ENCODE measurements at places on chromosomes 6 and 20.

GRCh38 chr6:166655713-166656229 lies 28.7 kb upstream of the RPS6KA2 start:
- no peak for DNase-seq

GRCh38 chr6:13680448-13680968 lies 31.1 kb downstream of the RANBP9 start:
- no peak for DNase-seq

DNA sequence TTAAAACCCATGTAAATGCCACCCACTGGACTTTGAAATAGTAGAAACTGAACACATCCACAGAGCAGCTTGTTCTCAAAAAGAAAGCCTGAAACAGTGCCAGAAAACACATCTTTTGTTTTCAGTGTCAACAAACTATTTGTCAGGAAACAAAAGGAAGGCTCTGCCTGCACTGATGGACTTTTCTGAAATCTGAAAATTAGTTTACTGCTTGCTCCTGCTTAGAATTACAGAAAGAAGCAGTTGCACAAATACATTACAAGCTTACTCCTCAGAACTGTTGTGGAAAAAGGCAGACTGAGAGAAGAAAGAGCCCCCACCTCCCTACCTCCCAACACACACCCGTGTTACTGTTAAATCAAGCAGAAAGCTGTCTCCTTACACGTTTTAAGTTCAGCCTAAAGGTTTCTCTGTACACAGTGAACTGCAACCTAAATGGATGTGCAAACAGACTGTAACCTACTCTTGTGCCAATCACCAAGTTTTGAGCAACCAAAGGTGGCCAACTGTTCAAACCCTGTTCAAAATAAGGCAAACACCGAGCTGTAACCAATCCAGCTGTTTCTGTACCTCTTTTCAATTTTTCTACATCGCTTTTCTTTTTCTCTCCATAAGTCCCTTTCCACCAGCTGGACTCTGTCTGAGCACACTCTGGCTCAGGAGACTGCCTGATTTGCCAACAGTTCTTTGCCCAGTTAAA lies 43.7 kb downstream of the FRK start:
- DNase-seq: no peak

GRCh38 chr20:24989162-24989561 lies 3.4 kb downstream of the APMAP start:
- no peak for DNase-seq

DNA sequence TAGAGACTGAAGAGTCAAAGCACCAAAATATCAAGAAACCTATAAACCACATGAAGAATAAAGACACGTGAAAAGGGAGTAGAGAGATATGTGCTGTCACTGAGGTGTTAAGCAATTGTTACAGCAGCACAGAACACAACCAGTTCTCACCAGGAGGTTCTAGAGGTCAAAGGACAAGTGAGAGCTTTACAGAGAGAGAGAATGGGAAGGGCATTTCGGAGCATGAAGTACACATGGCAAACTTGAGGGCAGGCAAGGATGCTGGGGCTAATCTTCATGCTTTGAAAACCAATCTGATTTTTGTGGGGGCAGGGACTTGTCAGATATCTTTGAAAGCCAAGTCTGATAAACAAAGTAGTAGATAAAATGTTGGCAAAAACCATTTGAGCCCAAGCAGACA lies 142.3 kb upstream of the NRSN1 start:
- no peak for DNase-seq

DNA sequence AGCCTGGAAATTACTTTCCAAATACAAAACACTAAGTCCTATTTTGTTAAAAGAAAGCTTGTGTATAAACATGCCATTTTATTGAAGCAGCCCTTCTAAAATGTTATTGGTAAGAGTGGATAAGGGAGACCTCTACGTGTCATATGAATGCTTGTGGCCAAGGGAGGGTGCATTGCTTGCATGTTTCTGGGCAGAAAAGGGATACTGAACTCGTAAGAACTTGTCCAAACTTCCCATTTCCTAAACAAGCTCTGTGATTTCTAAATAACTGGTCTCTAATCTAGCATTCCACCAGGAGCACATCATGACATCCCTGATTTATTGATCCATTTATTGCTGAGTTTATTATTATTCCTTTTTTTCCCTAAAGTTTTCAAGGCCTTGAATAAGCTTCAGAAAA lies 474.1 kb downstream of the CD109 start:
- DNase-seq: no peak

Data from CD4-positive, alpha-beta T cell treated with Interleukin-21 for 1 hour (primary cell).